ENCODE measurements at places on chromosomes 2 and 18.
A peak's percentile ranks its signal among the peaks of the same experiment; 100 is the strongest.

DNA sequence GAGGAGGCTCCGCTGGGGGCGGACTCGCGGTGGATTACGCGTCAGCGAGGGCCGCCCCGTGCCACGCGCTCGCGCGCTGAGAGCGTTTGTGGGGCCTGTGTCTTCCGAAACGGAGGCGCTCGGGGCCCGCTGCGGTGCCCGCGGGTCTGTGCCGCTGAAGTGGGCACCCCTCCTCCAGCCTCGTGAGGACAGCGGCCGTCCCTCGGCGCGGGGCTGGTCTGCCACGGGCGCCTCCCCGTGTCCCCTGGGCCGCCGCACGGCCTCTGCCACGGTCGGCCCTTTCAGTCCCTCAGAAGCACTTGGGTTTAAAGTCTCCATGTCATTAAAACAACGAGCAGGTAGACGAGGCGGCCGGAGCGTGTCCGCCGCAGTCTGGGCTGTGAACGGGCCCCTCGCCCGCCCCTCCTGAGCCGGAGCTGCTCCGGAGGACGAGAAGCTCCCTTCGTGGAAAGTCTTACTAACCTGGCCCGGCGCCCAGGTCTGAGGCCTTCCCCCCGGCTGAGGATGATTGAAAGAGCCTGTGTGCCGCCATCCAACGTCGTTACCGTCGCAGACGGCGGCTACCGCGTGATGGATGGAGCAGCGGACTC lies 97.6 kb downstream of the NFATC1 start:
- DNase-seq = no peak

DNA sequence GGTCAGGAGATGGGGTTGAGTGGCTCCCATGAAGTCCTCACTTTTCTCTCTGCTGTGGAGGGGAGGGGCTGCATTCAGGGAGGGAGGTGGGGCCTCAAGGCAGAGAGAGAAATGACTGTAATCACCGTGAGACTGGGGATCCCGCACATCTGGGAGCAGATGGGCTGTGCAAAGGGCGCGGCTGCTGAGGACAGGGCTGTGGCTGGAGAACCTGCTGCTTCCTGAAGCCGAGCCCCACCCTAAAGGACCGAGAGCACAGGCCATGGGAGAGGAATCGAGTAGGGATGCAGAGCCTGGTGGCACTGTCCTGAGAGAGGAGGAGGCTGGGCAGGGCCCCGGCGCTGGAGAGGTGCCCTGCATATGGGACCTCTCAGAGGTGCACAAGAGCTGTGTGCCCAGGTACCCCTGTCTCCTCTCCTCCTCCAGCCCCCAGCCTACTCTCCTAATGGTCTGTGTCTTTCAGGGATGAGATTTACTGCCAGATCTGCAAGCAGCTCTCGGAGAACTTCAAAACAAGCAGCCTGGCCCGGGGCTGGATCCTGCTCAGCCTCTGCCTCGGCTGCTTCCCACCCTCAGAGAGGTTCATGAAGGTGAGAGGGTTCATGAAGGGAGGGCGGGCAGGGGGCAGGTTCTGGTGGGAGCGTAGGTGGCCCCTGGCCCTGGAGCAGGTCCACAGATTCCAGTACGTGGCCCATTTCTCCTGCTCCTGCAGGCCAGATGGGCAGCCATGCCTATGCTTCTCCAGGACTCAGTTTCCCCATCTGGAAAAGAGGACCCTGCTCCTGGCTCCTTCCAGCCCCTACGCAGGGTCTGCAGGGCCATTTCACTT lies 25.9 kb upstream of the GPR17 start:
- no peak for DNase-seq

DNA sequence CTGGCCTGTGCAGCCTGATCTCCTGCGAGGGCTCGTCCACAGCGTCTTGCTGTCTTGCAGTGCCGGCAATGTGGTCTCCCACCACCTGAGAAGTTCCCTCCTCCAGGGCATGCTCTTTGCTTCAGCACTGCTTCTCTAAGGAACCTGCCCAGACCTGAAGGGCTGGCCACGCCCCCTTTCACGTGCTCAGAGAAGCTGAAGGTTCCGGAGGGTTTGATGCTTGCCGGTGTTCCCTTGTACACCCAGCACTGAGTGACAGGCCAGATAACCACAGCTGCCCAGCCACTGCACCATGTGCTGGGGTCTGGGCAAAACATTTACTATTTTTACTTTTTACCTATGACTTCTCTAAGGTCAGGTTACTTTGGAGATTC lies 1.7 kb upstream of the POLR2D start:
- peak; percentile 73 for DNase-seq

DNA sequence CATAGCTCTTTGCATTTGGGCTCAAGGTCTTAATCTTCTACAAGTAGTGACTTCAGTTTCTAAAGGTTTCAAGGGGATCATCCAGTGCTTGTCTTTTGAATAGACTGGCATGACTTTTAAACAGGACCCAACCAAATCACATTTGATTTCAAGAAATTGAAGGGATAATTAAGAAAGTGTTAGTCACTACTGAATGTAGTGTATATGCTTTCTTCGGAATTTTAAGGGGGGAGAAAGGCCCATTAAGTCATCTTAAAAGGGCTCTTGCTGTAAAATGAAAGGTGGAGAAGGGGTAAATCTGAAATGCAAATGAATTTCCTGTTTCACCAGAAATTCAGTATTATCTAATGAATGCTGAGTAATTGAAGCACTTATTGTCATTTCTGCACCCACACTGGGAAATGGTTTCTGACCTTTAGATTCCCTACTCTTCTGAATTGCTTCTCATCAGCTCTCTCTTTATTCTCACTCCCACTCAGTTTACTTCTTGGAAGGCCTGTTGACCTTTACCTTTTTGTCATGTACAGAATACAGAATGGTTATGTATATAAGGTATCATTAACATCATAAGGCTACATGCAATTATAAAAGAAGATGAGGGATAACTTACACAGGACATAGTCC lies 241.4 kb downstream of the SLC8A1 start:
- DNase-seq = no peak

DNA sequence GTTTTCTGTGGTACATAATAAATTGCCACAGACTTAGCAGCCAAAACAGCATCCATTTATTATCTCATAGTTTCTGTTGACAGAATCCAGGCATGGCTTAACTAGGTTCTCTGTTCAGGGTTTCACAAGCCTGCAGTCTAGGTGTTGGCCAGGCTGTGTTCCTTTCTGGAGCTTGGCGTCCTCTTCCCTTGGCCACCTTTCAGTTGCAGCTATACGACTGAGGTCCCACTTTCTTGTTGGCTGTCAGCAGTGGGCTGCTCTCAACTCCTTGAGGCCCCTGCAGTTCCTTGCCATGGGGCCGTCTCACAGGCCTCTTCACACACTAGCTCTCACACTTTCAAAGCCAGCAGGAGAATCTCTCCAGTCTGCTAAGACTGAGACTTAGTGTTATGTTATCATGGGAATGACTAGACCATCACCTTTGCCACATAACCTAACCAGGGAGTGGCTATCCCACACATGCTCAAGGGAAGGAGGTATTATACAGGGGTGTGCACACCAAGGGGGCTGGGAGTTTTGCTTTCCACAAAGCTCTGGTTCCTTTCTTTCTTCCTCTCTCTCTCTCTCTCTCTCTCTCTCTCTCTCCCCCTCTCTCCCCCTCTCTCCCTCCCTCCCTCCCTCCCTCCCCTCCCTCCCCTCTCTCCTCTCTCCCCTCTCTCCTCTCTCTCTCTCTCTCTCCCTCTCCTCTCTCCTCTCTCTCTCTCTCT lies 15.8 kb downstream of the RIOK3 start:
- no peak for DNase-seq

DNA sequence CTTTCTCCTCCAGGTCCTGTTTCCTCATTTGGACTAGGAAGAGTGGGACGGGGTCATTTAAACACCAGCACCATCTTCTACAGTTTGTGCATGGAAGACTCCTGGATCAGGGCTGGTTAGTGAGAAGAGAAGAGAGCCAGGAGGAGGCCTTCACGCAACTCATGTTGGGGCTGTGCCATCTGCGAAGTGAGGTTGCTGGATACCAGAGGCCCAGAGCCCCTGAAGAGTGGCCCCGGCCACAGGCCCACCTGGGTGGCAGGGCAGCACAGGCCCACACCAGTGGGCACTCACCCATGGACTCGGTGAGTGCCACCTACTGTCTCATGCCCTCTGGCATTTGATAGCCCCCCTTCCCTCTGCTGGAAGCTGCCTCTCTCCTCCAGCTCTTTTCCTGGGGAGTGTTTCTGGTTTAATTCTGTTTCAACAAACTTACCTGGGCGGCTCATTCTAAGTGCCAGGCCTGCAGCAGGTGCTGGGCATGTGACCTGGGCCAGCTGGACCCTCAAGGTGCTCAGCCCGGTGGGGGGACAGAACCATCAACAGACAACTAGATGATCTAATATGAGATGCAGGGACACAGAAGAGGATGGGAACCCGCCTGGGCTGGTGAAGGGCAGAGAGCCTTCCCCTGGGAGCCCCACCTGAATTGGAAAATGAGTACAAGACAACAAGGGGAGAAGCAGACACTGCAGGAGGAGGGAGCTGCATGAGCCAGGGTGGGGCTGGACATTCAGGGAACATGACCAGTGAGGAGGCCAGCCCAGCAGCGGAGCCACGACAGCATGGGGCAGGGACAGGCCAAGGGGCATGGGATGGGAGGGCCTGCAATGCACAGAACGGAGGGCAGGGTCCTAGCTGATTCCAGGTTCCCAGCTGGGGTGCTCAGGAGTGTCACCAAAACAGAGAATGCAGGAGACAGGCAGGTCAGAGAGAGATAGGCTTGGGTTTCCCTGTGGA lies 70.6 kb downstream of the MARCO start:
- no peak for DNase-seq

DNA sequence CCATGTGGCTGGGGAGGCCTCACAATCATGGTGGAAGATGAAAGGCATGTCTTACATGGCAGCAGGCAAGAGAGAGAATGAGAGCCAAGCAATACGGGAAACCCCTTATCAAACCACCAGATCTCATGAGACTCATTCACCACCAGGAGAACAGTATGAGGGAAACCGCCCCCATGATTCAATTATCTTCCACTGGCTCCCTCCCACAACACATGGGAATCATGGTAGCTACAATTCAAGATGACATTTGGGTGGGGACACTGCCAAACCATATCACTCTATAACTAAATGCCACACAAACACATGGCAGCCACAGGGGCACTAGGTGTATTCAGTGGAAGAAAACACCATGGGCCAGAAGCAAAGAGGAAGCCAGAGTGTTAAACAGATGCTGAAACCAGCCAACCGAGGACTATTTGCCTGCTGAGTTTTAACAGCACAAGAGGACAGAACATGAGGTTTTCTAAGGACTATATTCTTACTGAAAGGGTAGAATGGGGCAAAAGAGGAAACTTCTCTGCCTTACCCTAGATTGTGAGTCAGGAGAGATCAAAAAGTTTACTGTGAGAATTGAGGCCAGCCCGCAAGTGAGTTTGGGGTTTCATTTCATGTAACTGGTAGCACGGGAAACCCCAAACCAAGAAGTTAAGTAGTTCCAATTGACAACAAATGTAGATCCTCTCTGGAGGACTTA lies 49.2 kb downstream of the SIGLEC15 start:
- DNase-seq = peak; percentile 42
